NCI-H2171 treated with DMSO at 0.1 percent for 48 hours (cell line): ENCODE measurements at places on chromosomes 6 and 20.

GRCh38 chr6:12286373-12287110 is 3.6 kb upstream of the EDN1 start:
- no peak for DNase-seq

DNA sequence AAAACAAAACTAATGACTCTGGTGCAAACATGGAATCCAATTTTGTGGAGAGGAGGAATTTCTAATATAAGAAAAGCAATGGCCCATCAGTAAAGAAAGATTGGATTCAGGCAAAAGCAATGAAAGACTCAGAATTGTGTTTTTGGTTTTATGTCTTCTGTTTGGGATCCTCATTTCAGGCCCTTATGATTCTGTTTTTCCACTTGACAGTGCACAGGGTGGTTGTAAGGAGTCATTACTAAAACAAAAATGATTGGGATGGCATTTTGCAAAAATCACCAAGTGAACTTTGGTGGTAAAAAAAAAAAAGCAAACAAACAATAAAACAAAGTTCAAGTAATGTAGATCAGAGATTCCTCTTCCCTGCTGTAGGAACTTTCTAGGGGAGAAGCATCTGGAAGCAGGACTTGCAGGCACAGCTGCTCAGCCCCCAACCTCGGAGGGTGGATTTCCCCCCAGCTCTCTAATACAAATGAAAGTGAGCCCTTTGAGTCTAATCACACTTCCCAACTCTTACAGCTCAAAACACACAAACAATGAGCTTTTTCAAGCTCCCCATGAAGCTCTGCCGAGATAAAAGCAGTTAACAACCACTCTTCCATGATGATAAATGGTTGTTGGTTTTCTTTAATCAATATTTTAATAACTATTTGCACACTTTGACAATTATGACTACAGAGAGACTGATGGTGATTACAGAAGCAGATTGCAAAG is 177.7 kb downstream of the ZDHHC14 start:
- DNase-seq: no peak

- DNase-seq: no peak
These were observed 25.0 kb upstream of the BRPF3 start for GRCh38 chr6:36171573-36171972.

DNA sequence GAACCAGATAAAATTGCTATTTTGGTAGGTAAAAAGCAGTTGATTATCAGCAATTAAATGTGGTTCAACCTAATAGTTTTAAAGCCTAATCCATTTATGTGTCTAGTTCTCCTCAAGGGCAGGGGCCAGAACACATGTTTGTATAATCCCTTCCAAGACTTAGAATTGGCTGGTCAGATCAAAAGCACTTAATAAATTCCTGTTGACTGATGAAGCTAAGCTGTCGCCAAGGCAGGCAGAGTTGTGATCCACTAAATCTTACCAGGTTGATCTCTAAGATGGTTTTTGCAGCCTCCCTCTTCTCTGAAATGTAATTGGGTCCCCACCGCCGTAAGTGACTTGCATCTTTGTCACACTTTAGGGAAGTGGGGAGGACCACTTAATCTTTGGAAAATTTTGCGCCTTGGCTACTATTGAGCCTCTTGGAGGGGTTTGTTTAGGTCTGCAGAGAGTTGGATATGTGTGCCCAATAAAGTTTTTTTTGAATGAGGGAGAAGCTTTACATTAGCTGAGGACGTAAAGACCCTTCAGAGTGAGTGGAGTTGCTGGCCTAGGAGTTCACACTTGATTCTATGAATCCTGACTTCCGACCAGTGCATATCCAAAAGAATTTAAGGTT is 65.9 kb downstream of the PHF20 start:
- no peak for DNase-seq

DNA sequence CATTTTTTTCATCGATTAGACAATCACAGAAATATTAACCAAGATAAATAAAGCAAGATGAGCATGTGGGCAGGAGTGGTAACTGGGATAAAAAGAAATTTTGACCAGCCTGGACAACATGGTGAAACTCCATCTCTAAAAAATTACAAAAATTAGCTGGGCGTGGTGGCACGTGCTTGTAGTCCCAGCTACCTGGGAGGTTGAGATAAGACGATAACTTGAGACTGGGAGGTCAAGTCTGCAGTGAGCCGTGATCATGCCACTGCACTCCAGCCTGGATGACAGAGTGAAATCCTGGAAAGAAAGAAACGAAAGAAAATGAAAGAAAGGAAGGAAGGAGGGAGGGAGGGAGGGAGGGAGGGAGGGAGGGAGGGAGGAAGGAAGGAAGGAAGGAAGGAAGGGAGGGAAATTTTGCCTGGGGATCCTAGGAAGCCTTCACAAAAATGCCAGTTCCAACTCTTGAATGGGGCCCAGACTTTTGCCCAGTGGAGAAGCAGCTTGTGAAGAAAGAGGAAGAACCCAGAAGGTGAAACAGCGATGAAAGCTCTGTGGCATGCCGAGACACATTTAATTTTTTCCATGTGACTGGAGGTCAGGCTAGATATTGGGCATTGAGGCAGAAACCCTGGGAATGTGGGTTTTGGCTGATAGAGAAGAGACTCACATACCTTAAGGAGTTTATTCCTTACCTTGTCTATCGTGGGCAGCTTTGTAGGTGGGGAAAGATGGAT is 20.3 kb downstream of the CCDC170 start:
- peak; percentile 76 for DNase-seq

GRCh38 chr6:91155129-91155785 is 568.4 kb upstream of the MAP3K7 start:
- DNase-seq: peak; percentile 51

DNA sequence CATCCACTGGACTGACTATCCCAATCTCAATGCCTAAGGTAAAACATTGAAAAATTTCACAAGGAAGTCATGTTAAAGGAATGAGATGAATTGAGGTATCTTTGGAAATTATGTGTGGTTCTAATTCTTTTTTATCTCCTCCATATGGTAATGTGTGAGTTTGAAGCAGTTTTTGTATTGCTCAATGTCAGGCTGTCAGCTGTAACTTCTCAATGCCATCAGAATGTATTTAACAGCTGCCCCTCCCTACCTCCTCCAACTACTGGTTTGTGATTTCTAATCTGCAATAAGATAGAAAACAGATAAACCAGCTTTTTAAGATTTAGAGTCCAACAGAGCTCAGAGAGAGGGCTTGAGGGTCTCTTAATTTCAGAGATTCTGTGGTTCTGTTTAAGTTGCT is 1005.8 kb upstream of the ADGRB3 start:
- no peak for DNase-seq

- DNase-seq: no peak
These were observed 142.0 kb downstream of the CEP57L1 start for GRCh38 chr6:109237077-109237985.

DNA sequence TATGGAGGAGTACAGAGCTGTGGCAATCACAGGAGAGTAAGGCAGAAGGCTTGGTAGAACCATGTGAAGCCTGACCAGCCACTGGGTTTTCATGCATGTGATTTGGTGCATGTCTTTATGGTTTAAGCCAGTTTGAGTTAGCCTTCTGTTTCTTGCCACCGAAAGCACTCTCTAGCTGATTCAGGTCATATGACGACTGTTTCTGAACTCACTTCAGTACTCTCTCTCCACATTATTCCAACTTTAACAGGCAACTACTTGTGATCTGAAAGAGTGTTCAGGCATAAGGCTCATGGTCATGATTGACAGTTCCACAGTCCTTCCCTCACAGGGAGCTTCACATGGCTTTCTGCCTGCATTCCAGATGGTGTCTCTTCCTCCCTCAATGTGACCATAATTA is 63.3 kb upstream of the TAB2 start:
- peak; percentile 35 for DNase-seq

DNA sequence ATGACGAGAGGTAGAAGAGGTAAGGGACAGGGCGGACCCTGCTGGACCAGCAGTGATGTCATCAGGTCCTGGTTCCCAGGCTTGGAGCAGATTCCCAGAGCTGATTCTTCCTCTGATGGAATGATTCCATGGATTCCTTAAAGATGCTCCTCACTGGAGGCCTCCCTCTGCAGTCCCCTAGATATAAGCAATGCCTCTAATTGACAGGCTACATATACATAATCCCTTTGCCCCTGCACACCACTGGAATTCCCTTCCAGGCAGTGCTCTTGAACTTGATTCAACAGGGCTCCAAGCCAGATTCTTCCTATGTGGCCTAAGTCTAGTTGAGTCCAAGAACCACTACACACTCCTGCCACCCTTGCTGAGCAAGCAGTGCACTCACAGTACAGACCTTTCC is 52.3 kb upstream of the L3MBTL3 start:
- no peak for DNase-seq

DNA sequence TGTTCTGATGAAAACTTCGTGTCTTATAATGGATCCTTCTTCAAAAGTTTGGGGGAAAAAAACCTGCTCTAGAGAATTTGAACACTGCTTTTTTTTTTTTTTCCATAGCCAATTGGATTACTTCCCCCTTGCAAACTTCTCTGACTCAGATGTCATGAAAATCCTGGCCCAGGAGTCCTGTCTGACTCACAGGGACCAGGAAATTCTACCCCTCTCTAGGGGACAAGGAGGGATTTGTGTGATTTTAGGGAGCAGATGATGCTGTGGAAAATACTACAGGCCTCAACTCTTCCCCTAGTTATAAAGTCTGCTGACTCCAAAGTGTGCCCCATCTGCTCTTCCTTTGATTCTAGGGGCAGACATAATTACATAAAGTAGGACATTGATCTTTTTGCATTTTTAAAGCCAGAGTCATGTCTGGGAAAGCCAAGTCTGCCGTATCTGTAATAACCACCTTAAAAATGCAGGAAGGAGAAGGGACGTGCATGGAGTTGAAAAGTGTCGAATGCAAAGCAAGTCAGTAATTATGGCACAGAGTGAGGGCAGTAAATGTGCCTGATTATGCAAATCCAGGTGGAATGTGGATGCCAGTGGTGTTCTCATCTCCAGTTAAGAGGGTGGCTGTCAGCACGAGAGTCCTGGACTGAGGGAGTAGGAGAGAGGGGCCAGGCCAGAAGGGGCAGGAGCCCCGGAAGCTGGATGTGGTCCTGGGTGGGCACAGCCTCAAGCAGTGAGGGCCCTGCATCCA is 144.3 kb upstream of the SULF2 start:
- DNase-seq: peak; percentile 99

- DNase-seq: no peak
These were observed 23.1 kb upstream of the DCBLD1 start for GRCh38 chr6:117459204-117459944.

DNA sequence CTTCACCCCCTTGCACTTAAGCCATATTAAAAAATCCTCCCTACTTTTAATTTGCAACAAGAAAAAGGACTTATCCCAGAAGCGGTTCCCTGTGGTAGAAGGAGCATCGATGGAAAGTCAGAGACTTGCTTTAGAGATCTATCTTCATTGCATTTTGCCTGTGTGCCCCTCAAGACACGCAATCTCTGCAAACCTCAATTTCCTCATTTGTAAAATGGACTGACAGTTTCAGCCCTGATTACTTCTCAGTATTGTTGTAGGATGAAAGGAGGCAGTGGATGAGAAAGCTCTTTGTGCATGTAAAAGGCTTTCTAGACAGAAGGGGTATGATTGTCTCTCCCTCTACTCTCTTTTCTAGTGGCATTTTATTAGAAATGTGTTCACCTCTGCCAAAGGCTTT is 410.2 kb downstream of the CDC5L start:
- no peak for DNase-seq

GRCh38 chr20:44019638-44020335 is 105.1 kb downstream of the TOX2 start:
- no peak for DNase-seq
